ENCODE measurements at places on chromosomes 7 and 10. TPM values are rescaled to one million over a fixed set of nuclear protein-coding genes. Genes with fewer than 3 reads are reported as not detected.

Gene ZNF503
- total RNA-seq, result 12.8 TPM

Gene STOX1
- total RNA-seq, result 2.7 TPM

Gene POU6F2
- total RNA-seq, result 0.64 TPM

Gene MYOF
- total RNA-seq, result 468 TPM

Gene GPNMB
- total RNA-seq, result 6.1 TPM

Gene GJD4
- not detected for total RNA-seq

- H3K4me1 ChIP-seq, result no peaks in the 10 kb centered on the region
- H3K27me3 ChIP-seq, result no peaks in the 10 kb centered on the region
- H3K4me3 ChIP-seq, result no peak overlapping the region
- peak overlapping the region; percentile 22 for H3K27ac ChIP-seq
- DNase-seq, result no peak
These were observed 79.8 kb downstream of the RALA start for GRCh38 chr7:39703144-39703543.

GRCh38 chr10:79081353-79082034, 12.7 kb downstream of the ZMIZ1 start:
- no peak overlapping the region for H3K4me3 ChIP-seq
- H3K27ac ChIP-seq, result no peak overlapping the region
- no peak for DNase-seq
- no peaks in the 10 kb centered on the region for H3K27me3 ChIP-seq
- H3K36me3 ChIP-seq, result peaks cover 26% of the 10 kb centered on the region
- H3K4me1 ChIP-seq, result peaks cover 58% of the 10 kb centered on the region

DNA sequence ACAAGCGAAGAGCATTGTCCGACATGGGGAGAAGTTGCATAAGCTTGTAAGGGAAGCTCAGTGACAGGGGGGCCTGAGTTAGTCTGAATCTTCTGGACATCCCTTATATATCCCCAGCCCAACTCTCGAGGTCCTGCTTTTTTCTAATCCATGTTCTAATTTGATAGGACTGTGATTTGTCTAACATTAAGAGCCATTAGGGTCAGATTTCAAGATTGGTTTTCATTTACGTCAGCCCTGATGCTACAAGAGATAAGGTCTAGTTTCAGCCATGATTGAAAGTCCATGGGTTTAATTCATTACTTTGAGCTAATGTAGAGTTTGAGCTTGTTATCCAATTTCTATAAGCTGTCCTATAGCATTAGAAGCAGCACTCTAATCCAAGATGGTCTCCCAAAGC, 20.3 kb downstream of the TLX1 start:
- peaks cover 73% of the 10 kb centered on the region for H3K27me3 ChIP-seq
- H3K4me3 ChIP-seq, result no peak overlapping the region
- H3K27ac ChIP-seq, result no peak overlapping the region
- DNase-seq, result no peak
- H3K4me1 ChIP-seq, result no peaks in the 10 kb centered on the region
- H3K36me3 ChIP-seq, result no peaks in the 10 kb centered on the region

- no peaks in the 10 kb centered on the region for H3K4me1 ChIP-seq
- no peaks in the 10 kb centered on the region for H3K36me3 ChIP-seq
- H3K27ac ChIP-seq, result no peak overlapping the region
- DNase-seq, result no peak
These were observed 314.6 kb downstream of the CXCL12 start for GRCh38 chr10:44070282-44070681.

DNA sequence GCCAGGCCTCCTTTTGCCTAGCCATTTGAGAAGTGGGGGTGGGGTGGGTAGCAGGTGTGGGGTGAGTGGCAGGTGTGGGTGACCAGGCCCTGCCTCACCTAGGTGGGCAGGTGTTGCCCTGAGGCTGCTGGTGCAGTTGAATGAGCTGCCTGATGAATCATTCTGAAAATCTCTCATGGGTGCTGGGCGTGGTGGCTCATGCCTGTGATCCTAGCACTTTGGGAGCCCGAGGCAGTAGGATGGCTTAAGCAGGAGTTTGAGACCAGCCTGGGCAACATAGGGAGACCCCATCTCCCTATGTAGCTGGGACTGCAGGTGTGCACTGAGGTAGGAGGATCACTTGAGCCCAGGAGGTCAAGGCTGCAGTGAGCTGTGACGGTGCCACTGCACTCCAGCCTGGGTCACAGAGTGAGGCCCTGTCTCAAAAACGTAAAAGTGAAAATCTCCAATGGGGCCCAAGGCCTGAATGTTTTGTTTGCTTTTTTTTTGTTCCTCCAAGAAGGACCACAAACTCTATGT, 17.7 kb downstream of the TSPAN14 start:
- peak overlapping the region; percentile 50 for H3K27ac ChIP-seq
- H3K4me3 ChIP-seq, result no peak overlapping the region
- DNase-seq, result peak; percentile 73
- H3K4me1 ChIP-seq, result peaks cover 75% of the 10 kb centered on the region
- peaks cover 52% of the 10 kb centered on the region for H3K36me3 ChIP-seq
- no peaks in the 10 kb centered on the region for H3K27me3 ChIP-seq

DNA sequence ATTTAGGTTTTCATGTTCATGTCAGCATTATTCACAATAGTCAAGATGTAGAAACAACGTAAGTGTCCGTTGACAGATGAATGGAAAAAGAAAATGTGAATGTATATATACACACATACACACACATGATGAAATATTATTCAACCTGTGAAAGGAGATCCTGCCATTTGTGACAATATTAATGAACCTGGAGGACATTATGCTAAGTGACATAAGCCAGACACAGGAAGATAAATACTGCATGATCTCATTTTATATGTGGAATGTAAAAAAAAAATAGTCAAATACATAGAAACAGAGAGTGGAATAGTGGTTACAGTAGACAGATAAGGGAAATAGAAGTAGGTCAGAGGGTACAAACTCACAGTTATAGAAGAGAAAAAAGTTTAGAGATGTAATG, 651.1 kb upstream of the MKI67 start:
- no peak overlapping the region for H3K4me3 ChIP-seq
- no peaks in the 10 kb centered on the region for H3K36me3 ChIP-seq

DNA sequence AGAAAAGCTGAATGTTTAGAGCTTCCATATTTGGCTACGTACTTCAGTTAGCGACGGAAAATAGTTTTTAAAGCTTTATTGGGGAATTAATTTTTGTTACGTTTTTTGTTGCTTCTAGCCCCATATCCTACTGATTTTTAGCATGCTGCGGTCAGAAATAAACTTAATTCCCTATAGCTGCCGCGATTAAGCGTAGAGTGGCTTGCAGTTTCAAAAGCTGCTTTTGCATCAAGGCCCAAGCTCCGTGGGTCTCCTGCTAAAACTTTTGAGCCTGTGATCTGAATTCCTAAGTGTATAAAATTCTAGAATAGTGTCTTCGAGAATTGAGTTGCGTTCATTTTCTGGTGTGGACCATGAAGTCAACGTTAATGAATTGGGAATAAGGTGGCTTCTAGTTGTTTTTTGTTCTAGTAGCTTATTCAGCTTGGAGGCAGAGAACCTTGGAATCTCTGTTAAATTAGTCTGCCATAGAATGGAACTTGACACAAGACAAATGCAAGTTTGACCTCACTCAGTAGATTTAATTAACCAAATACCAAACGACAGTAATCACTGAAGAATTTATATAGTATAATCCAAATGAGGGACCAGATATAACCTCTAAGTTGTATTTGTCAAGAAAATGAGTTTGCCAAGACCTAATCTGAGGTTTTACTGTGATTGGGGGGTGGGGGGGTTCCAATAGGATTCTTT, 977 bp downstream of the CALU start:
- DNase-seq, result no peak
- H3K36me3 ChIP-seq, result peaks cover 23% of the 10 kb centered on the region
- peak overlapping the region; percentile 94 for H3K27ac ChIP-seq
- H3K4me3 ChIP-seq, result peak overlapping the region; percentile 97
- no peaks in the 10 kb centered on the region for H3K27me3 ChIP-seq
- peaks cover 32% of the 10 kb centered on the region for H3K4me1 ChIP-seq

DNA sequence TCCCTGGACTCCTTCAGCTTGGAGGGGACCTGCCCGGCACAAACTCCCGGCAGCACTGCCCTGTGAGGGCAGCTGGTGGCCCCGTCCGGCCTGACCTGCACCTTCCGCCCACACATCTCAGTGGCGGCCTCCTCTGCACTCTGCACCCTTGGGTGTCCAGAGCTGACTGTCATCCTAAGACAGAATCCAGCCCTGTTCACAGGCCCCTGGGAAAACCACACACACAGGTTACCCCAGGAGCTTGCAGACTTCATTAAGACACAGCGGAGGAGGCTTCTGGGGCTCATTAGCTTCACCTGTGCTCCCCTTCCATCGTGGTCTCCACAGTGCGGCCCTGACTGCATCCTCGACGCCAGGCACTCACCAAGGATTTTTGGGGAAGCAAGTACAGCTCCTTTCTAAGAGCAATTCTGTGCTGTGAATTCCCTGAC, 51.5 kb upstream of the SHH start:
- H3K4me3 ChIP-seq, result no peak overlapping the region
- peaks cover 41% of the 10 kb centered on the region for H3K4me1 ChIP-seq
- peaks cover 3% of the 10 kb centered on the region for H3K36me3 ChIP-seq
- peaks cover 21% of the 10 kb centered on the region for H3K27me3 ChIP-seq
- no peak overlapping the region for H3K27ac ChIP-seq

DNA sequence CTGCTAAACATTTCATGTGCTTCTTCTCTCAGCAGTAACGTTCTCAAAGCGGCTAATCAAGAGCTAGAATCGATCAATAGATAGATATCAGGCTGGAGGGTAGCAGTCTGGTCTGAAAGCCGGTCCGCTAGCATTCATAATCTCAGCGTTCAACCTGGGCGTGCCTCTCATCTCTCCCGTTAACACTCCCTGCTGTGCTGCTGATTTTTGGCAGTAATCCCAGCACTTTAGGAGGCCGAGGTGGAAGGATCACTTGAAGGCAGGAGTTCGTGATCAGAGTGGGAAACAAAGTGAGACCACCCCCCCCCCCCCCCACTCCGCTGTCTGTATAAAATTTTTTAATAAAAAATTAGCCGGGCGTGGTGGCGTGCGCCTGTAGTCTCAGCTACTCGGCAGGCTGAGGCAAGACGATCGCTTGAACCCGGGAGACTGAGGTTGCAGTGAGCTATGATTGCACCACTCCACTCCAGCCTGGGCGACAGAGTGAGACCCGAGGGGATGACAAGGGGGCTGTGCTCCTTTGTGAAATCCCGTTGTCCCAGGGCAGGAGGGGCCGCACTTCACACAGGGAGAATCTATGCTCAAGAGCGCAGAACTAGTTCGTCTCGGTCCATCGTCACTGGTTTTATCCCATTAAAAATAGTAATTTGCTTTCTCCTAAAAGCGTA, 624 bp upstream of the CEP55 start:
- peaks cover 33% of the 10 kb centered on the region for H3K36me3 ChIP-seq
- H3K27ac ChIP-seq, result peak overlapping the region; percentile 86
- peaks cover 21% of the 10 kb centered on the region for H3K4me1 ChIP-seq

GRCh38 chr7:22442187-22442881, 57.7 kb downstream of the STEAP1B start:
- H3K36me3 ChIP-seq, result peaks cover 17% of the 10 kb centered on the region
- H3K4me3 ChIP-seq, result peak overlapping the region; percentile 21
- peak; percentile 30 for DNase-seq
- no peaks in the 10 kb centered on the region for H3K27me3 ChIP-seq

DNA sequence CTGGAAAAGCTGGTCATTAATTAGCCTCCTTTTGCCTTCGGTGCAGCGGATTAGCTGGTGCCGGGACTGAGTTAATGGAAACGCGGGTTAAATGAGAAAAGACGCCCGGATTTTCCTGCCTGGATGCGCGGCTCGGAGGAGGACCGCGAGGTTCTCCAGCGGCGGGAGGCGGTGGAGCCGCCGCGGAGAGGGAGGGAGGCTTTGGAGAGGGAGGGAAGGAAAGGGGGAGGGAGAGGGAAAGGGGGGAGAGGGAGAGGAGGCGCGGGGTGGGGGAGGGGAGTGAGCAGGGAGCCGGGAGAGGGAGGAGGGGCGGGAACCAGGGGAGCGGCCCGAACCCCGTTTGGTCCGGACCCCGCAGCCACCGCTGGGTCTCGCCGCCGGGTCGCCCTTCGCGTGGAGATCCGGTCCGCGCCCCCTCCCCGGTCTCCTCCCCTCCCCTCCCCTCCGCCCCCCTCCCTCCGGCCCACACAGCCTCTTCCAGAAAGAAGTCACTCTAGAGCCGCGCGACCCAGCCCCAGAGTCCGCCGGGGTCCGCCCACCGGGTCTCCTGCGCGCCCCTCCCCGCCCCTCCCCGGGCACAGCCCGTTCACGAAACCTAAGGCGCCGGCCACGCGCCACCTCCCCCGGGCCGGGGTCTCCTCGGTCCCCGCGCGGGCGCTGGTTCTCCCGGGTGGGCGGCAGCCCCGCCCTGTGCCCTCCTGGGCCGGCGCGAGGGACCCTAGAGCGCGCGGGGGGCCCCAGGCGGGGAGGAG, 347.5 kb downstream of the DNAJB6 start:
- H3K27me3 ChIP-seq, result no peaks in the 10 kb centered on the region
- H3K4me3 ChIP-seq, result no peak overlapping the region
- H3K4me1 ChIP-seq, result no peaks in the 10 kb centered on the region
- H3K27ac ChIP-seq, result no peak overlapping the region
- no peaks in the 10 kb centered on the region for H3K36me3 ChIP-seq

DNA sequence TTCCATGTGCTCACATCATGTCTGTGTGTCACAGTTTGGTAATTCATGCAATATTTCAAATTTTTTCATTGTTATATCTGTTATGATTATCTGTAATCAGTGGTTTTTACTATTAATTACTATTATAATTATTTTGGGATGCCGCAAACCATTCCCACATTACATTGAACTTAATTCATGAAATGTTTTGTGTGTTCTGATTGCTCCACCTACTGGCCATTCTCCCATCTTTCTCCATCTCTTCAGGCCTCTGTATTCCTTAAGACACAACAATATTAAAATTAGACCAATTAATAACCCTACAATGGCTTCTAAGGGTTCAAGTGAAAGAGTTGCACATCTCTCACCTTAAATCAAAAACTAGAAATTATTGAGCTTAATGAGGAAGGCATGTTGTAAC, 398.5 kb downstream of the PCDH15 start:
- H3K4me3 ChIP-seq, result no peak overlapping the region
- H3K27me3 ChIP-seq, result no peaks in the 10 kb centered on the region
- H3K4me1 ChIP-seq, result no peaks in the 10 kb centered on the region
- peak; percentile 37 for DNase-seq

DNA sequence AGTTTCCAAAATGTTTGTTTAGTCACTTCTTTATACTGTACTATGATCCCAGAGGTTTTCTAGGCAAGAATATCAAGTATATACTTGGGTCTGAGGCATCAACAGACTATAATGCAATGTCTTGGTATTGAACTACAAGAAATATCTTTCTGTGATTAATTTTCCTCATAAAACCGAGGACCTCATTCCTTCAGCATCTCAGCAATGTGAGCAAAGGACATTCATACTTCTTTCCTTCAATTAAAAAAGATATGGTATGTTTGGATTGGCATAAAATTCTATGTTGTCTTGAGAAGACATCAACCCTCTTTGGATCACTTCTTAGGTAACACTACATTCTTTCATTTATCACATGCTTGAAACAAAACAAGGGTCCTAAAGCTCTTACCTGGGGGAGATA, 524.5 kb downstream of the PHTF2 start:
- no peaks in the 10 kb centered on the region for H3K36me3 ChIP-seq
- no peak for DNase-seq
- no peaks in the 10 kb centered on the region for H3K27me3 ChIP-seq

GRCh38 chr10:125200396-125200795, 40.0 kb upstream of the CTBP2 start:
- DNase-seq, result no peak
- no peaks in the 10 kb centered on the region for H3K36me3 ChIP-seq
- H3K4me1 ChIP-seq, result peaks cover 7% of the 10 kb centered on the region

GRCh38 chr10:71648254-71648932, 71.2 kb downstream of the C10orf105 start:
- H3K27me3 ChIP-seq, result peaks cover 49% of the 10 kb centered on the region
- no peaks in the 10 kb centered on the region for H3K36me3 ChIP-seq
- H3K4me1 ChIP-seq, result no peaks in the 10 kb centered on the region

GRCh38 chr10:59538623-59539022, 171.0 kb downstream of the SLC16A9 start:
- H3K36me3 ChIP-seq, result no peaks in the 10 kb centered on the region
- no peak for DNase-seq
- H3K4me1 ChIP-seq, result no peaks in the 10 kb centered on the region
- H3K27me3 ChIP-seq, result peaks cover 53% of the 10 kb centered on the region
- H3K4me3 ChIP-seq, result no peak overlapping the region
